Nephron progenitor cell (in vitro differentiated cells): ENCODE measurements at places on chromosomes 7 and 10.

GRCh38 chr7:87561102-87561501 is 39.6 kb downstream of the ABCB1 start:
- H3K27ac ChIP-seq = no peak overlapping the region
- H3K27me3 ChIP-seq = no peaks in the 10 kb centered on the region
- H3K36me3 ChIP-seq = no peaks in the 10 kb centered on the region

DNA sequence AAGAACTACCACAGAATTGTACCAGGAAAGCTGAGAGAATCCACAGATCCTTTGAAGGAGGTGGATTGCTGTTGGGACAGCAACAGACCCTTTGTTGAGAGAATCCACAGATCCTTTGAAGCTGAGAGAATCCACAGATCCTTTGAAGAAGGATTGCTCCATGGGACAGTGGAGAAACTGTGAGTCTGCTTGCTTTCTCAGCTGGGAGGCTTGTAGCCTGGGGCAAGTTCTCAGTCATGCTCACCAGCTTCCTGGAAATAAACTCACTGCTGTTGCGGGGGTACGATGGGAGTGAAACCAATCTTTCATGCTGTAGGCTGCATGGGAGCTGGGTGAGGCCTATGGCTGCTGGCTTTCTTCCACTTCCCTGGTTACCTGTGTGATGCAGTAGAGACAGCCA is 106.3 kb downstream of the C7orf25 start:
- no peak for DNase-seq
- H3K27ac ChIP-seq = no peak overlapping the region
- no peaks in the 10 kb centered on the region for H3K4me1 ChIP-seq
- H3K27me3 ChIP-seq = no peaks in the 10 kb centered on the region
- H3K36me3 ChIP-seq = peaks cover 14% of the 10 kb centered on the region

GRCh38 chr10:71825217-71825616 is 25.8 kb downstream of the PSAP start:
- no peaks in the 10 kb centered on the region for H3K27me3 ChIP-seq
- peaks cover 67% of the 10 kb centered on the region for H3K36me3 ChIP-seq
- no peak overlapping the region for H3K4me3 ChIP-seq
- peaks cover 10% of the 10 kb centered on the region for H3K4me1 ChIP-seq

DNA sequence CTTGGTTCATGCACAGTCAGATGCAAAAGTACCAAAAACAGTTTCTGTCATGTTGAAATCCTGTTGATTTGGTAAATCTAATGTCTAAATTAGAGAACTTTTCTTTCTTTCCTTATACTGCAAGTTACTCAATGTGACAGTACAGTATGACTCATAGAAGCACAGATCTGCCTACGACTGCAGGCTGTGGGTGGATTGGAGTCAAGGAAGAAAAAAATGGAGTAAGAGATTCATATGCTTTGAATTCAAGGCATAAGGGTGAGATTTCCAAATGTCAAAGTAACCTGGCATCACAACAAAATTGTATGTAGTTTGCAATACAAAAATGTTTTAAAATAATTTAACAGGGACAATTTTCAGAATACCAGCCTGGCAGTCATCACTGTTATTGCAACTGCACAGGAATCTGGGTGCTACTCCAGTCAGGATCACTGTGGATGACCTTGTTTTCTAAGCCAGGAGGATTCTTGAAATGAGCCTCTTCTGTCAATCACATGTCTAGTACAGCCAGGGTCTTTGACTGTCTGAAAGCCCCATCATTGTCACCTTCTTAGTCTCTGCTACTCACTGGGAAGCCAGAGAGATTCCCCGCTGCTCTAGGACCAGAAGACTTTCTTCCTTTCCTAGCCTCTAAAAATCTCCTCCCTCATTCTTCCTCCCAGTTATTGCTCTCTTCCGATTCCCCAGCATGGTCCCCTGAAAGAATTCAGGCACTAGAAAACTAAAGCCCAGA is 83.6 kb downstream of the CD36 start:
- no peaks in the 10 kb centered on the region for H3K27me3 ChIP-seq
- H3K4me1 ChIP-seq = peaks cover 60% of the 10 kb centered on the region
- H3K4me3 ChIP-seq = no peak overlapping the region
- H3K27ac ChIP-seq = peak overlapping the region; percentile 15
- DNase-seq = no peak
- no peaks in the 10 kb centered on the region for H3K36me3 ChIP-seq

DNA sequence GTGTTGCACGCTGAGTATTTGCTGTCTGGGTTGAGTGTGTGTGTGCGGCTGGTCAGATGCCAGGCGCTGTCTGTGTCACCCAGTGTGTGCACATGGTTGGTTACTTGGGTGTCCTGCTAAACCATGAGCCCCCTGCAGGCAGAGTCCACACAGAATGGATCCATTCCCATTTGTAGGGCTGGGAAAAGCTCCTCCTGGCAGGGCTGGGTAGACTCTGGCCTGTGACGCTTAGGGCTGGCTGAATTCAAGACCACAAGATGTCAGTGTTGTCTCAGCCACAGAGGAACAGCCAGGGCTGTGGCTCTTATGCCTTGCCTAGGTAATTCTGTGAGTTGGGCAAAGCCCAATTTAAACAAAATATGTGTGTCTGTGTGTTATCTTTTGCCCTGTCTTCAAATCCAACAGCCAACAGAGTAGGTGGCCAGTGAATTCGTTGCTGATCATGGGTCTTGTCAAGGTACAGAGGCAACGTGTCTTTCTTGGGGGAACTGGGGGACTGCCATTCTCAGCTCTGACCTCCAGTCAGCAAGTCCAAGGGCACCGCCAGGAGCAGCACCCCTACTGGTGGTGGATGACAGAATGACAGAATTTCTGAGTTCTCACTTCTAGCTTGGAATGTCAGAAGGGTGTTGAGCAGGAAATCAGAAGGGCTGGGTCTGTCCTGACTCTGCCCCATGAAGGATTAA is 285.1 kb downstream of the CCSER2 start:
- no peak overlapping the region for H3K4me3 ChIP-seq
- no peak overlapping the region for H3K27ac ChIP-seq
- peak; percentile 57 for DNase-seq
- H3K36me3 ChIP-seq = peaks cover 7% of the 10 kb centered on the region
- no peaks in the 10 kb centered on the region for H3K4me1 ChIP-seq

DNA sequence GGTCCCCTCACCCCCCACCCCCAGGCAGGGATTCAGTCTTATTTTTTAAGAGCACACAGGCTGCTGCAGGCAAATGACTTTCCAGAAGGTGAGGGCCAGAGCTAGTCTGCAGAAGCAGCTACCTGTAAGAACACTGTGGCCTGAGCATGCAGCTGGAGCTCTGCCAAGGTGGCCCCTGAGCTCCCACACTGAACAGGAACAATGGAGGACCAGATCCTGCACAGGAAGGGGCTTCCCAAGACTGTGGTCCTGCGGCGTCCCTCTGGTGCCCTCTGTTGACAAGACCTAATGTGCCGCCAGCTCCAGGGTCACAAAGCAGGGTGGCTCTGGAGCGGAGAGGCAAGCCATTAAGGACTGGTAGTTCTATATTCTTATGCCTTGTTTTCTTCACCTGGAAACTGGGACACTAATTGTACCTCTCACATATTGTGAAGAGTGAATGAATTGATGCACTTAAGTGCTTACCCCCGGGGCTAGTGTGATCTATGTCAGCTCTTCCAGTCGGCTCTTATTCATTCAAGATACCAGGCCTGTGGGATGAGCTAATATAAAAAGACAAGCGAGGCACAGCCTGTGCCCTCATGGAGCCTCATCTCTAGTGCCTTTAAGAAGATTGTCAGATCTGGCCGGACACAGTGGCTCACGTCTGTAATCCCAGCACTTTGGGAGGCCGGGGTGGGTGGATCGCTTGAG is 8.0 kb upstream of the BEND7 start:
- H3K27ac ChIP-seq = no peak overlapping the region
- peaks cover 34% of the 10 kb centered on the region for H3K27me3 ChIP-seq
- H3K4me3 ChIP-seq = no peak overlapping the region

DNA sequence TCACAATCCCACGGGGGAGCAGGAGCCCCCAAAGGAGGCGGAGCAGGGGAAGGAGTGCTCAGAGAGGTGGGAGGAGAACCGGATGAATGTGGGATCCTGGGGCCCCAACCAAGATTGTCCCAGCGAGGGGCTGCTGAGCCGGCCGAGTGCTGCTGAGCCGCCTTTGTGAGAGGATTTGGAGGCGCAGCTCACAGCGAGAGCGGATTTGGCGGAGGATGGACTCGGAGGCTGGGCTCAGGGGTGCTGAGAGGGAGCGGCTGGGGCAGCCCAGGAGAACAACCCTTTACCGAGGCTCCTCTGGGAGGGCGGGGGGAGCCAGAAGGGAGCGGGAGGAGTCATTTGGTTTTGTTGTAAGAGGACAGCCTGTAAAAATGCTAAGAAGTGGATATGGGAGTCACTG is 23.0 kb downstream of the GHRHR start:
- no peak overlapping the region for H3K27ac ChIP-seq
- H3K4me1 ChIP-seq = peaks cover 49% of the 10 kb centered on the region
- H3K4me3 ChIP-seq = peak overlapping the region; percentile 30
- H3K36me3 ChIP-seq = no peaks in the 10 kb centered on the region
- H3K27me3 ChIP-seq = peaks cover 58% of the 10 kb centered on the region
- DNase-seq = no peak

DNA sequence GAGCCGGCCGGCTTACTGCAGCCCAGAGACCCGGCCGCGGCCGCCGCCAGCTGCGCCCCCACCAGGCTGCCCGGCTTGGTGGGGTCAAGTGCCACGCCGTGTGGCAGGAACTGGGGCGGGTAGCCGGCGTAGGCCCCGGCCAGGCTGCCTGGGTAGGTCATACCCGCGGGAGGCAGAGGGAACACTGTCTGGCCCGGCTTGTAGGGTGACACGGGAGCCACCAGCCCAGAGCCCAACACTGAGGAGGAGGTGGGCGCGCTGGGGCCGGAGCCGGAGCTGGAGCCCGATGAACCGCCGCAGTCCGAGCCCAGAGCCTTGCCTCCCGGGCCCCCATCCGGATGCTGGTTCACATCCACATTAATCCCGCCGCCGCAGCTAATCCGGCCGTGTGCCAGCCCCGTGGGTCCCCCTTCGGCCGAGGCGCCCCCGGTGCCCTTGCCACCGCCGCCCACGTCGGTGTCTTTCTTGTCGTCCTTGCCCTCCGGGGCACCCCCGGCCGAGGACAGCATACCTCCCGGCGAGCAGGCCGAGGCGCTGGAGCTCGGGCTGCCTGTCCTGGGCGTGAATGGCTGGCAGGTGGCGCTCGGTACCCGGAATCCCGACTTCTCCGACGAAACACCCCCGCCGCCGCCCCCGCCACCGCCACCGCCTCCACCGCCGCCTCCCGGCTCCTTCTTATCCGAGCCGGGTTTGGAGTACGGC is 2.0 kb downstream of the ZNF503 start:
- DNase-seq = peak; percentile 75
- peaks cover 20% of the 10 kb centered on the region for H3K4me1 ChIP-seq
- H3K27ac ChIP-seq = peak overlapping the region; percentile 97

GRCh38 chr10:2949948-2950354 is 117.4 kb upstream of the PFKP start:
- no peak overlapping the region for H3K27ac ChIP-seq
- no peaks in the 10 kb centered on the region for H3K36me3 ChIP-seq
- H3K4me1 ChIP-seq = no peaks in the 10 kb centered on the region
- DNase-seq = no peak

- no peak overlapping the region for H3K4me3 ChIP-seq
- no peaks in the 10 kb centered on the region for H3K27me3 ChIP-seq
- H3K36me3 ChIP-seq = no peaks in the 10 kb centered on the region
- no peak for DNase-seq
Measured at GRCh38 chr10:110058212-110058611, 50.4 kb downstream of the ADD3 start.

GRCh38 chr10:17703706-17704105 is 48.3 kb upstream of the TMEM236 start:
- no peaks in the 10 kb centered on the region for H3K4me1 ChIP-seq
- peaks cover 45% of the 10 kb centered on the region for H3K36me3 ChIP-seq
- H3K4me3 ChIP-seq = no peak overlapping the region
- DNase-seq = no peak

- no peak overlapping the region for H3K4me3 ChIP-seq
- H3K27ac ChIP-seq = no peak overlapping the region
- H3K36me3 ChIP-seq = no peaks in the 10 kb centered on the region
- peaks cover 59% of the 10 kb centered on the region for H3K27me3 ChIP-seq
Measured at GRCh38 chr7:155484483-155485399, 26.8 kb downstream of the EN2 start.

- no peak overlapping the region for H3K27ac ChIP-seq
- no peak overlapping the region for H3K4me3 ChIP-seq
- no peaks in the 10 kb centered on the region for H3K27me3 ChIP-seq
- DNase-seq = no peak
- H3K4me1 ChIP-seq = peaks cover 29% of the 10 kb centered on the region
Measured at GRCh38 chr7:95553939-95554338, 42.4 kb downstream of the PDK4 start.

- no peak overlapping the region for H3K4me3 ChIP-seq
- H3K27ac ChIP-seq = no peak overlapping the region
- H3K27me3 ChIP-seq = peaks cover 4% of the 10 kb centered on the region
- no peak for DNase-seq
Measured at GRCh38 chr7:35556515-35557471, 138.1 kb downstream of the HERPUD2 start.

GRCh38 chr7:158924956-158925355 is 68.6 kb downstream of the DYNC2I1 start:
- H3K4me3 ChIP-seq = no peak overlapping the region
- H3K27me3 ChIP-seq = no peaks in the 10 kb centered on the region
- H3K27ac ChIP-seq = peak overlapping the region; percentile 10
- peaks cover 86% of the 10 kb centered on the region for H3K36me3 ChIP-seq

DNA sequence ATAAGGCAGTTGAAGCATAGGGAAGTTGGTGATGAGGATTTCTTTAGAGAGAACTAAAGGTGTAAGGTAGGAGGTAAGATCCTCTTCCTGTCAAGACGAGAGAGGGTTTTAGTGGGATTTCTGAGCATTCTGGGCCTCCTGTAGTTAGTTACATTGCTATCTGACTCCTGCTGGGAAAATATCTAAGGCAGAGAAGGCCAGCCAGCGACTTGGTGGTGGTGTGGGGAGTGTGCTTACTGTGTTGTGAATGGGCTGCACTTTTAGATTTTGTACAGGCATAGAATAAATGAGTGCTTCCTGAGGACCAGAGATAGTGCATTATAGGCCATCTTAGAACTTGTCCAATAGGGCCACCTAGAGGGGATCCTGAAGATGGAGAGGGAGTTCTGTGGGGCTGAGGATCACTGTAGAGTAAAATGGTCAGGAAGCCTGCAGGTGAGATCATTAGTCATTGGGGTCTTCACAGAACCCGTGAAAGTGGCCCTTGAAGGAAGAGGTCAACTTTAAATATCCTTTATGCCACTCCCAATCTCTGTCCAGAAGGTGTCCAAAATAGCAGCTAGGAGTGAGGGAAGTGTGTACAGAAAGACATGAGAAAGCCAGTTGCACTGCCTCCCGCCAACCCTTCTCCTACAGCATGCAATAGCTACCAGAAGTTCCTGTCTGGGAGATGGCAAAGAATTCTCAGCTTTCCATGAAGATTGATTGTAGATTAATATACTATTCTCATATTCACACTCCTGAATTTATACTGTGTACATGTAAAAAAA is 266.6 kb downstream of the POLR1F start:
- no peaks in the 10 kb centered on the region for H3K36me3 ChIP-seq
- H3K27ac ChIP-seq = no peak overlapping the region
- H3K4me1 ChIP-seq = peaks cover 8% of the 10 kb centered on the region

DNA sequence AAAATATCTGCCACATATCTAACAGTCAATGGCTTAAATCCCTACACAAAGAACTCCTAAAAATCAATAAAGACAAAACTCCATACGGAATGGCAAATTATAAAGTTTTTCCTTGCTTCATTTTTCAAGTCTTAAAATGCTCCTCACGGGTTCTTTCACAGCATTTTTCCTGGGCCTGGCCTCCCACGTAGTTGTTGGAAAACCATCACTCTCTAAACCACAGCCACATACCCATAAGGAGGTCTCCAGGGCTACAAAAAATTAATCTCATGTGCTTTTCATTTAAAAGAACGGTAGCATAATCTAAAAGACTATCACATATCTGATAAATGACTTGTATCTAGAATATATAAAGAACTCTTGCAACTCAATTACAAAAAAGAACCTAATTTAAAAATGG is 2.9 kb downstream of the COA1 start:
- H3K27me3 ChIP-seq = no peaks in the 10 kb centered on the region
- H3K4me1 ChIP-seq = peaks cover 45% of the 10 kb centered on the region
- H3K27ac ChIP-seq = no peak overlapping the region
- no peak for DNase-seq
- H3K36me3 ChIP-seq = peaks cover 48% of the 10 kb centered on the region
